ENCODE measurements at places on chromosomes 5 and 9. TPM values are rescaled to one million over a fixed set of nuclear protein-coding genes. Genes with fewer than 3 reads are reported as not detected.

Gene GABRA1
- total RNA-seq = not detected

Gene ENTPD2
- total RNA-seq = 0.63 TPM

Gene TTC39B
- total RNA-seq = 0.85 TPM

Gene AUH
- 10.7 TPM for total RNA-seq

Gene BHMT2
- total RNA-seq = not detected

Gene NUTM2F
- not detected for total RNA-seq

Gene C5orf58
- total RNA-seq = not detected

All from A549 treated with CORT108297 at 1 μM for 4 hours (cell line).